ENCODE measurements at places on chromosomes 13 and 19.

- no peak for DNase-seq
These were observed 3.7 kb upstream of the MRPS31 start for GRCh38 chr13:40774672-40775071.

DNA sequence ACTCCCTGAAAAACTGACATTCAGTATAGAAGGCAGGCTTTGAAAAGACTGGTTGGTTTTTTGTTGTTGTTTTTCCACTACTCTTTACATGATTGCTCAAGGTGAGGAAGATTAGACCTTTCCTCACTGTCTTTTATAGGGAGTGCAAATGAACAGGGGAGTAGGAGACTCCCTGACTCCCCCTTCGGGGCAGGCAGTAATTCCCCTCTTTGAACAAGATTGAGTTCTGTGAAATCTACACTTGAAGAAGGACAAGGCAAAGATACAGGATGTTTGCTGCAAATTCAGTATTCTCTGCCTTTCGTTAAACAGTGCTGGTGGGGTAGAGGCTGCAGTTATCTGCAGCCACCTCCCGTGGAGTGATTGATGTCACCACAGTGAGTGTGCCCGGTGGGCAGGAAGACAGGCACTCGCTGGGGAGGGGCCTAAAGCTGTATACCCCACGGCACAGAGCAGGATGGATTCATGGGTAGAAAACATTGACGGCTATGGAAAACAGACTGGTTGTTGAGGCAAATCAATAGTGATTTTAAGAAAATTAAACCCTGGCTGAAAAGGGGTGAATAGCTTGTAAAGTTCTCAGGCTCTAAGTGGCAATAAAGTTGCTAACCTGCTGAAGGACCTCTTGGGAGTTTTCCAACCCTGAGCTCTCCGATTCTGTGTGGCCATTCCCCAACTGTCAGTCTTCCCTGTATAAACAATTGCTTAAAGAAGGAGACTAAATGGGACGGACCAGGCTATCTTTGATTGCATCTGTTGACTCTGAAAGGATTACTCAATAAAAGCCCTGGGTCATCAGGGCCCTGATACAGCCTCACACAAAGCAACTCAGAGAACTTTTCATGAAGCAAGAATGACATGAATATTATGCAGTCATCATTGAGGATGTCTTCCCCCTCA lies 308.3 kb downstream of the TBC1D4 start:
- no peak for DNase-seq

DNA sequence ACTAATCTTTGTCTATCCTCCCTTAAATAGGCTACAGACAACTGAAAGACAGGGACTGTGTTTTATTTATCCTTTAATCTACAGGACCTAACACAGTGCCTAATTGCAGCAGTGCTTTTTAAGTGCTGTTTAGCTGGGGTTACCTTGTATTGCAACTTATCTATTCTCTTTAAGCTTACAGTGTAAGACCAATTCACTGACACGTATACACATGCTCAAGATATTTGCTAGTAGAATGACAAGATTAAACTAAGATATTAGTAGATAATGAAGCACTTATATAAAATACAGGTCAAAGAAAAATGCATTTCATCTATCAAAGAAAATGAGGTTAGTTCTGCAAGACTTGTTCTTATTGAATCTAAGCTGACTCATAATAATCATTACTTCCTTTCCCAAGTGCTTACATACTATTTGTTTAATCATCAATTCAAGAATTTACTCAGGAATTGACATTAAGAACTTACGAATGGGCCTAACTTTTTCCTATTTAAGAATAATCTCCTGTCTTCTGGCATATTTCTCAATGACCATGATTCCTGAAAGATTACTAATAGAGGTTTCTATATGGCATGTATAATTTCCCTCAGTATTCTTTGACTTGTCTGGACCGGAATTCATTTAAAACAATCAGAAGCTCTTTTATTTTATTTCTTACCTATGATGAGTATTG lies 75.8 kb upstream of the MAB21L1 start:
- DNase-seq = no peak

- DNase-seq = no peak
These were observed 26.5 kb downstream of the NLRP9 start for GRCh38 chr19:55711719-55712118.

Data from substantia nigra (tissue), 51 donors.